ENCODE measurements at places on chromosomes 1 and 21. TPM values are rescaled to one million over a fixed set of nuclear protein-coding genes. Genes with fewer than 3 reads are reported as not detected.

Gene SORT1
- 2.8 TPM for polyA plus RNA-seq

Gene EPHA2
- polyA plus RNA-seq = 60.3 TPM

Gene ZNF593OS
- polyA plus RNA-seq = 0.15 TPM

Gene IFI44
- 77.9 TPM for polyA plus RNA-seq

Gene NBPF19
- 4.4 TPM for polyA plus RNA-seq

Gene CFHR1
- polyA plus RNA-seq = not detected

Gene RSPO1
- not detected for polyA plus RNA-seq

Gene OPTC
- polyA plus RNA-seq = not detected

Gene PLEKHA6
- 1.5 TPM for polyA plus RNA-seq

Gene S100A14
- 1,249 TPM for polyA plus RNA-seq

Gene RYR2
- 0.01 TPM for polyA plus RNA-seq

Gene SH2D1B
- polyA plus RNA-seq = not detected

Gene VANGL2
- polyA plus RNA-seq = 10.9 TPM

Gene LRIG2
- polyA plus RNA-seq = 11.5 TPM
